Muscle of back (tissue), 13 donors: ENCODE measurements at places on chromosomes 6 and 20. TPM values are rescaled to one million over a fixed set of nuclear protein-coding genes. Genes with fewer than 3 reads are reported as not detected.

- peak; percentile 9 for DNase-seq
Measured at GRCh38 chr6:906920-907319, 214.0 kb upstream of the EXOC2 start.

- no peak for DNase-seq
Measured at GRCh38 chr20:36246401-36246800, 10.1 kb downstream of the AAR2 start.

DNA sequence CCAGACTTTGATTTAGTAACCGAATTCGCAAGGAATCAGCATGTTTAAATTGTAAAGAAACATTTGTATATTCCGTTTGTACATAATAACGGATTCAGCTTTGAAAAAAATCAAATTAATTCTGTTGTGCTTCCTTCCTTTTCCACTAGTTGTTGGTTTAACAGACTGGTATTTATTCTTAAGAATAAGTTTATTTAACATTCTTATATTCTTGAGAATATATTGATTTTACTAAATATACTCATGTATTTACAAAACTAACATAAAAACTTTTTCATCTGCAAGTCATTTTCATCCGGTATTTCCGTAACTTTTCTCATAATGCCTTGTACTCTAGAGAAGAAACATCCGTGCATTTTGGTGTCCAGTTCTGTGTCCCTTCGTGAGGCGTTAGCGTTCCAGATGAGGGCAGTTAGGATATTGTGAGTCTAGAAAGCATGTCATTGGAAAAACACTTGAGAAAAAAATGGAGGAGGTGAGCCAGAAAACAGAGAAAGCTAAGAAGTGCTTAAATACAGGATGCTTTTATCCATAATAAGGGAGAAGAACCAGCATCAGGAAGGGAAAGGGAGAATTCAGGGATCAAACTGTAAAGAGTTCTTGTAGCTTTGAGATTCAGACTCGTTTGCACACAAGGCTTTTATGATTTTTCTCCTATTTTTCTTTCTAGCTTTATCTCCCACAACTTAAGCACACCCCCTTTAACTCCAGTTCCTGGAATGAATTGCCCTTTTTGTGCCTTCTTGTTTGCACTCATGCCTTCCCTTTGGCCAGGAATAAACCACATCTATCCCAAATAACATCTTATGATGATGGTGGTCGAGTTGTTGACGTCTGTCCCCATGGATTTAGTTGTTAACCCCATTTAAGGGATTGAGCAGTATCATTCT lies 1.8 kb downstream of the WRNIP1 start:
- no peak for DNase-seq

GRCh38 chr6:106186172-106186571 lies 100.0 kb downstream of the PRDM1 start:
- no peak for DNase-seq

GRCh38 chr6:143158113-143158581 lies 97.5 kb downstream of the AIG1 start:
- no peak for DNase-seq

GRCh38 chr20:24971376-24972101 lies 21.0 kb downstream of the APMAP start:
- DNase-seq: no peak

- no peak for DNase-seq
Measured at GRCh38 chr6:90865513-90865912, 278.6 kb upstream of the MAP3K7 start.

DNA sequence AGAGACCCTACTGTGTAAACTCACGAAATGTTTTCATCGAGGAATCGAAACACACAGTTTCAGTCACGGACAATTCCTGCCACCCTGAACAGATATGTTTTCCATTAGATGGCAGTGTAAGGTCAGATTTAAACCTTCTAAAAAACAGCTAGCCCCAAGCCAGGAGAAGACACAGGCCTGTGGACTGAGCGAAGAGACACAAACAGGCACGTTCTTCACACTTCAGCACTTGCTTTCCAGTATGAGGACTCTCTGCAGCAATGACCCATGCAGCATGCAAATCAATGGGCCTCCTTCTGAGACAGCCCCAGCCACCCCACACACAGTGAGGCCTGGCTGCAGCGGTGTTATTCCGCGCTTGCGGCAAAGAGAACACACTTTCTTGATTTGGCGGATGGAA lies 31.9 kb downstream of the HUS1B start:
- DNase-seq: peak; percentile 15

DNA sequence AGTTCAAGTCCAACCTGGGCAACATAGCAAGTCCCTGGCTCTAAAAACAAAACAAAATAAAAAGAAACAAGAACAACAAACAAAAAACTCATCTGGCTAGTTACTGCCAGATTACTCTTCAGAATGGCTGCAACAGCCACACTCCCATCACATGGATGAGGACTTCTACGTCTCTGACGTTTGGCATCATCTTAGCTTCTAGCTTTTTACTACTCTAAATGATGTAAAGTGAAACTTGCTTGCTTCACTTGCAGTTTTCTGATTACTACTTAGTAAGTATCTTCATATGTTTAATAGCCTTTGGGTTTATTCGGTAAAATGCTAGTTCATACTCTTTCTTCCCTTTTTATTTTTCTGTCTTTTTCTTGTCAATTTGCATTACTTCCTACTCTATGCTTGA lies 161.1 kb upstream of the CARMIL1 start:
- no peak for DNase-seq

- no peak for DNase-seq
Measured at GRCh38 chr6:31888276-31889258, 8.9 kb downstream of the EHMT2 start.

DNA sequence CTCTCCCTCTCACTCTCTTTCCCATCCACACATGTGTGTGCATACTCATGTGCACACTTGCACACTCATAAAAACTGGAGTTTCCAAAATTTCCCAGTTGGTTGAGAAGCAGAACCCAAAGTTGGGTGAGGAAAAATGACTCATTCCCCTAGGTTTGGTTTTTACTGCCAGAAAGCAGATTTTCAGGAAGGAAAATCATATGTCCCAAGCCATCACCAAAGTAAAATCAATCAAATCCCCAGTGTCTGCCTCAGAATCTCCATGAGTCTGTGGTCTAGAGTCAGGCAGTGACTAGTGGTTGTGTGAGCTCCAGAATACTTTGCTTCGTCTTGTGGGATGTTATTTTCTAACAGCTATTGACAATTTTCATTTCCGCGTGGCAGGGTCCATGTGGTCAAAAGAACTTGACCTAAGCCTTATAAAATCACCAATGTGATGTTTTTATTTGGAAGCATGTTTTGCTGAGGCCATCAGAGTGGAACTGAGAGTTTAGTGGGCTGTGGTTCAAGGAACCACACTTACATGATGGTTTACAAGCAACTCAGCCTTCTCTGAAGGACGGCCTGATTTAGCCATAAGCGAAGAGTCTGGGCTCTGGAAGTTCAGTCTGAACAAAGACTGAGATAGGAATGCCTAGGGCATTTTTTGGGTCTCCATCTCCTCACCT lies 81.9 kb upstream of the CCN6 start:
- no peak for DNase-seq

GRCh38 chr20:40251284-40251932 lies 437.6 kb downstream of the MAFB start:
- DNase-seq: no peak

DNA sequence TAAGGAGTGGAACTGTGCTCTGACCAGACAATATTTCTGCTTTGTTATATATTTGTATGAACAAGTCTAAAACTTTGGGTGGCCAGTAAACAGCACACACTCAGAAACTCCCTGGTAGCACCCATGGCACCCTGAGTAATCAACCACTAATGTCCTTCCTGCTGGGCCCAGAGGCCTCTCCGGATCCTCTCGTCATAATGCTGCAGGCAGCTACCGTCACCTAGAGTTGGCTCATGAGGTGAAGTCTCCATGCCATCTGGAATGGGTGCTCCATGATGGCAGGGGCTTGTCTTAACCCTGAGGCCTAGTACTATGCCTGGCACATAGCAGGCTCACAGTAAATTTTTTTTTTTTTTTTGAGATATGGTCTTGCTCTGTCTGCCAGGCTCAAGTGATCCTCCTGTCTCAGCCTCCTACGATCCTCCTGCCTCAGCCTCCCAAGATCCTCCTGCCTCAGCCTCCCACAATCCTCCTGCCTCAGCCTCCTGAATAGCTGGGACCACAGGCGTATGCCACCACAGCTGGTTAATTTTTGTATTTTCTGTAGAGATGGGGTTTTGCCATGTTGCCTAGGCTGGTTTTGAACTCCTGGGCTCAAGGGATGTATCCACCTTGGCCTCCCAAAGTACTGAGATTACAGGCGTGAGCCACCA lies 3.0 kb upstream of the SDCBP2 start:
- DNase-seq: no peak

- no peak for DNase-seq
Measured at GRCh38 chr20:50868509-50869495, 62.4 kb downstream of the ADNP start.

DNA sequence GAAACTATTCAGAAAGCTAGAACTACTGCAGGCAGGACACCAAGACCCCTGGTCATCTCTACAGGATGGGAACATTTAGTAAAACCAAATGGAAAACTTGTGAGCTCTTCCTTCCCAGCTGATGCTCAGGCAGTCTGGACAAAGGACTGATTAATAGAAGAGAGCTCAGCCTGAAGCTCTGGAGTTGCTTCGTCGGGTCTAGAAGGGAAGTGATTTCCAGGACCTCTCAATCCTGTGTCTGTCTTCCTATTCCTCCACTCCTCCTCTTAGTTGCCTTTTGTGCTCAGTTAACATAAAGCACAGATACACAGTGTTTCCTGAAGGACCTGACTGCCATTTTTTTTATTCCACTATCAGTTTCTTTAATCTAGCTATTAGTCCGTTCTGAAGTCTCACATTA lies 54.2 kb downstream of the SLC35F1 start:
- no peak for DNase-seq

GRCh38 chr6:26234421-26235301 lies 130.3 kb upstream of the BTN3A2 start:
- DNase-seq: peak; percentile 97

GRCh38 chr20:49344975-49345374 lies 67.1 kb upstream of the ZNFX1 start:
- DNase-seq: peak; percentile 93

- peak; percentile 69 for DNase-seq
Measured at GRCh38 chr6:163739408-163739725, 324.8 kb downstream of the QKI start.

GRCh38 chr20:1918491-1919165 lies 23.4 kb downstream of the SIRPA start:
- DNase-seq: no peak

GRCh38 chr6:140271759-140272377 lies 897.4 kb upstream of the CITED2 start:
- DNase-seq: peak; percentile 17

DNA sequence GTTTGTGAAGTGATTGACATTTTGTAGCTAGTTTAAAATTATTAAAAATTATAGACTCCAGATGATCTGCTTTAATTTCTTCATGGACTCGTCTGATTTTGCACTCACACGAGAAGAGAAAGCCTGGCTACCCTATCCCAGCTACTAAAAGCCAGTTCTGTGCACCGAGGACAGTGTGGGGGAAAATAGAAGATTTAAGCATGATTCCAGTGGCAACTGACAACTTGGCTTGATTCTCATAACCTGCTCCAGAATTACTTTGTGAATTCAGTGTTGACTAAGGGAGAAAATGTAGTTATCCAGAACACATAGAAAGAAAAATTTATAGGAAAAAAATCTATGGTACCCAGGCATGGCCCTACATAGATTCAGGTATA lies 88.7 kb downstream of the SNAP25 start:
- no peak for DNase-seq

DNA sequence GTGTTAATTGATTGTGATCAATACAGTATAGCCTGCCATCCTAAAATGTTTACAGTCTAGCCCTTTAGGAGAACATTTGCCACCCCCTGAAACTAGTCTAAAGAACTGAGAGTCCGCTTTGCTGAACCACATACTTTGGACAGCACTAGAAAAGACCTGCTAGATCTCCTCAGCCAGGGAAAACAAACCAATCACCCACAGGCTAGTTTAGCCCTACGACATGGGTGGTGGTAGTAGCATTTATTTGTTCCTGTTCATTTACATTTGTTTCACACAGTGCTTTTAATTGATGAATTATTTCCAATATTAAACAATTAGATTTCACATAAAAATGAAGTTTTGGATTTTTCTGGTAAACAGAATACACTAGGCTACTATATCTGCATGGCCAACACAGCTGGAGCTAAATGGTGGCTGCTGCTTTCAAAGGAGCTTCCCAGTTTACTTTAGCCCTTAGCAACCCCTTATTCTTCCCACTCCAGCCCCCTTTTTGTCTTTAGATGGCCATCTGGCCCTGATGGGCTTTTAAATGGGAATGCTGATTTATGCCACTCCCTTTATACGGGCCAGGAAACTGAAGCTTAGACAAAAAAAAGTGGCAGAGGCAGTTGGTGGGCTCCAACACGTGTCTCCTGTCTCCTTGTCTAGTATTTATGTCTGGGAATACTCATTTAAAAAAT lies 72.4 kb downstream of the ADGRG6 start:
- no peak for DNase-seq

DNA sequence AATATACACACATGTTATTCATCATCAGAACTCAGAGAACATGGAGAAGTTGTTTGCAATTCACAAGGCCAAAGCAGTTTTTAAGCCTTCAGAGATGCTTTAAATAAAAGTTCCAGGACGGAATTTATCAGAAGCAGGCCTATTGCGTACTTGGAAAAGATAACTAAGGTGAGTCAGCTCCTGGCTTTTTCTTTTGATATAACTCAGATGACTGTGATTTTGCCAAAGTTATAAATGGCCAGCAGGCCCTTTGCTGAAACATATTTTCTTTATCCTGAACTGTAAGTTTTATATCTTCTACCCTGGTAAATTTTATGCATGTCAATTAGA lies 55.0 kb upstream of the PLCB1 start:
- DNase-seq: peak; percentile 75

GRCh38 chr20:59157531-59157930 lies 6.1 kb upstream of the ZNF831 start:
- DNase-seq: no peak

DNA sequence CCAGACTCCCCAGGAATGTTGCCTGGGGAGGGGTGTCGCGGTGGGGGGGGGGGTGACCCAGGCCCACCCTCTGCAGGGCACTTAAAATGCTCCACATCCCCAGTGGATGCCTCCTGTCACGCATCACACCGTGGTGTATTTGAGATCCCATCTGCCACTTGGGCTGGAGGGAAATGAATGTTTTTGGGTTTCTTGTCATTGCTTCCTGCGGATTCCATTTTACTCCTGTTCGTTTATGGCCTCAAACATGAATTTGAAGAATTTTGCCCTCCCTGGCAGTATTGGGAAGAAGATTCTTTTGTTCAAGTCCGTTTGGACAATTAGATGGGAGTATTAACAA lies 544 bp upstream of the KHDC1 start:
- DNase-seq: no peak

GRCh38 chr6:50030350-50030749 lies 8.6 kb upstream of the DEFB110 start:
- DNase-seq: no peak

AP5S1 gene
- polyA plus RNA-seq: 9.7 TPM

C6orf141 gene
- 1.4 TPM for polyA plus RNA-seq

PRDM13 gene
- not detected for polyA plus RNA-seq

PSORS1C1 gene
- polyA plus RNA-seq: 1.1 TPM

NOX3 gene
- polyA plus RNA-seq: not detected

HSPA12B gene
- polyA plus RNA-seq: 20.4 TPM

SULF2 gene
- 47.5 TPM for polyA plus RNA-seq

THBD gene
- polyA plus RNA-seq: 7.3 TPM

RBPJL gene
- polyA plus RNA-seq: not detected

MCHR2 gene
- not detected for polyA plus RNA-seq

PROCR gene
- polyA plus RNA-seq: 57.7 TPM

TMEM63B gene
- 20.5 TPM for polyA plus RNA-seq

PNPLA1 gene
- 0.10 TPM for polyA plus RNA-seq

ARMC2 gene
- polyA plus RNA-seq: 7.7 TPM

OOEP gene
- polyA plus RNA-seq: not detected

RHAG gene
- polyA plus RNA-seq: 1.2 TPM

HCK gene
- polyA plus RNA-seq: 5.7 TPM

DNPH1 gene
- 14.4 TPM for polyA plus RNA-seq
